Substantia nigra (tissue), 51 donors: ENCODE measurements at places on chromosomes 3 and 15.

- DNase-seq, result no peak
Measured at GRCh38 chr15:98888820-98889479, 118.6 kb downstream of the PGPEP1L start.

DNA sequence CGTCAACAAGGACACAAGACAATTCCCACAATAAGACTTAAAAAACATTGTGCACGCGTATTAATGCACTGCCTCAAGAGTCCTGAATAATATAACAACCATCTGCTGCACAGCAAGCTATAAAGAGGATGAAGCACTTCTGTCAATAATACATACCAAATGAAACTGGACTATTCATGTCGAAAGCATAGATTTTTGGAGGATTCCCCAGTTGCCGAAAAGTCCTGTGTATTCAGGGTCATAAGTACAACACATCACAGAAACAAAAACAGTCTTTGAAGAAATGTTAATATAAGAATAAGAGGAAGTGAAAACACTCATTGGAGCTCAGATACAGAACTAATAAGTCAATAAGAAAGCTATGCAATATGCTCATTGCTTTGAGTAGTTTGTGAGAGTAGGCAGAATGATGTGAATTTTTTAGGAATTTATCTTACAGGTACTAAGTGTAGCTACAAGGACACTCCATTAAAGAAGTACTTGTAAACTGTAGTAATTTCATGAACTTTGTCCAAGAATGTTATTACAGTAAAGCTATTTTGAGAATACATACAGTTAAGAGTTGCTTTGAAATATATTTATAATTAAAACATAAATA, 31.6 kb downstream of the CBLB start:
- DNase-seq, result no peak

DNA sequence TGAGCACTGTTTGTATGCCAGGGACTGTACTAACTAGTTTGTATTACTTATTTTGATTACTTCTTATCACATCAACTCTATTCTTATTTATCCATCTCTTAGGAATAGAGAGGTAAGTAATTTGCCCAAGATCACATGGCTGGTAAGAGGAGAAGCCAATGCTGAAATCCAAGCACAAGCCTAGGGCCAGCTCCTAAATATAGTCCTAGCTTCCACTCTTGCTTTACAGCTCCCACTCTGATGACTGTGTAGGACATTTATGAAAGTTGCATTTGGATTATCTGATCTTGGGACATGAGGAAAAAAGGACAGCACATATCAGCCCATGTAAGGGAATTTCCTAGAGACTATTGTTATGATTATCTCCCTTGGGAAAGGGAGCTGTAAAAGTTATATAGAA, 58.1 kb downstream of the GTF2E1 start:
- DNase-seq, result no peak

DNA sequence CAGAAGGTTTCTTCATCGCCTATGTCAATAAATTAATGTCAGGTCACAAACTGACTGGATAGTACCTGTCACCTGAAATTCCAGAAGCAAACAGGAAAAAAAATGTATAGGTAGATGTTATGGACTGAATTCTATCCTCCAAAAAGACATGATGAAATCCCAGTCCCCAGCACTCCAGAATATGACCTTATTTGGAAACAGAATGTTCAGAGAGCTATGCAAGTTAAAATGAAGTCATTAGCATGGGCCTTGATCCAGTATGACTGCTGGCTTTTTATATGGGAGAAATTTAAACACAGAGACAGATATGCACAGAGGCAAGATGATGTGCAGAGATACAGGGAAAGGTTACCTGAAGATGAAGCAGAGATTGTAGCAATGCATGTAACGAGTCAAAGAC, 953.4 kb downstream of the ZPLD1 start:
- no peak for DNase-seq

- peak; percentile 18 for DNase-seq
Measured at GRCh38 chr3:131386429-131387165, 5.0 kb downstream of the NUDT16 start.

GRCh38 chr3:36868614-36869436, 76.0 kb downstream of the TRANK1 start:
- peak; percentile 32 for DNase-seq

DNA sequence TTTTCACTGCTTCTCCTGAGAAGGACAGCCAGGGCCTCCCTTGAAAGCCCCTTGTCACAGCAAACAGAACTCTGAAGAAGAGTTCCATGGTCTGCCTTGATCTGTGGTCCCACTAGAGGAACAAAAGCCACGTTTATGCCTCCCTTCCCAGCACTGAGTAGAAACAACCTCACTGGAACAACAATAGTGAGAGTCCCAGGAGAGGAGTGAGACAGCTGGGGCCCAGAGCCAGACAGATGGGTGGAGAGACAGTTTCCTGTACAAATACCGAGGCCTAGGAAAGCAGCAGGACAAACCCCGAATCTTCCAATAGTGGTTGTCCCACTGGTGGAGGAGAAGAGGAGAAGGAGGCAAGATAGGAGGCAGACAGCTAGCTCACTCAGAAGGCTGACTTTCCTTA, 106.1 kb downstream of the WDR76 start:
- DNase-seq, result no peak

DNA sequence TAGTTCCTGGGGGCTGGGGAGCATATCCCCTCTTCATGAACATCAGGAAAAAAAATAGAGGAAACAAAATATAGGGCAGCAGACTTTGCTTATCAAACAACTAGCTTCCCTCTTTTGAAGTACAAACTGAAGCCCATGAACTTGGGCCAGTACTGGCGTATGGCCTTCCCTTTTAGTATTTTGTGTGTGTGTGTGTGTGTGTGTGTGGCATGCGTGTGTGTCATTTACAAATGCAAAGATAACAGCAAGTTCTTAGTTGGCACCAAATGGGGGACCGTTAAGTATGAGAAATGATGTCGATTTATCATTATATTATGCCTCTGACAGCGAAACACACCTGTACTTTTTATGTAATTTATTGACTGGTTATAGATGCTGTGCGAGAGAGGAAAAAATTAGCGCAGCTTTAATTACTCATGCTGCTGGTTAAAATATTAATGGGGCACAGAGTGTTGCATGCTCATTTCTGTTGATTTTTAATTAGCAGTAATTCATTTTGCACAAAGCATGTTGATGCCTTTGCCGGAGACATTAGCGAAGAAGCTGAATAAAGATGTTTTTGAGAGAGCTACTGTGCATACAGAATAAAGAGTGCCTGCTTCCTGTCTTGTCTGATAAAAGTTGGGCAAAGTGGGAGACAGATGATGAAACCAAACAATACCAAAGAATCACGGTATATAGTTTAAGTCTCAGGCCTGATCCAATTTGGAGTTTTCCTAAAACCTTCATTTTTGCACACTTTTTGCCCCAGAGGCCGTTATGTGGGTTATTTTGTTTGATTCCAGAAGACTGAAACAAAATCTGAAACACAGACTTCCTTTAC, 297.1 kb downstream of the SATB1 start:
- DNase-seq, result no peak

- no peak for DNase-seq
Measured at GRCh38 chr3:115418583-115418982, 204.7 kb upstream of the GAP43 start.

GRCh38 chr3:61354604-61355003, 103.4 kb upstream of the FHIT start:
- no peak for DNase-seq

DNA sequence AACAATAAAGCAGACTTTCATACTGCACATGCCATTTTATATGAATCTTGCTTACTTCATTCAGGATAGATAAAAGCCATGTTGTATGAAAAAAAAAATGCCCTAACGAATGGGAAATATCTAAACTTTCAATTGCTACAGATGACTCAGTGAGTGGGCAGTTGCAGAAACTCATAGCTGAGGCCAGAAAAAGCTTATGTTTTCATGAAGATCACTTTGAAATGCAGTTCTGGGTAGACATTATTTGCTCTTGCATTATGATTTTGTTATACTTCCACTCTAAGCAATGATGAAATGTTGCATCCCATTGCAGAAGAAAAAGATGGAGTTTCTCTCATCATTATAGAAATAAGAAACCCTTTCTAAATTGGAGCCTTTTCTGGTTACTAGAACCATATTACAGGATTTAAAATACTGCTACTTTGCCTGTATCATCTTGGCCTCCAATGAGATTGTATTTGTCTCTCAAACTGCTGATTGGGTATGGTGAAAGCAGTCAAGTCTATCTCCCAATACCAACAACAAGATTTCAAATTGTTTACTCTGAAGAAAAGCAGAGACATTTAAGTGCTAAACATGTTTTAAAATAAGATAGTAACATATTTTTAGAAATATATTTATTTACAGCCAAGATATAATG, 17.0 kb downstream of the PEAK1 start:
- DNase-seq, result no peak

DNA sequence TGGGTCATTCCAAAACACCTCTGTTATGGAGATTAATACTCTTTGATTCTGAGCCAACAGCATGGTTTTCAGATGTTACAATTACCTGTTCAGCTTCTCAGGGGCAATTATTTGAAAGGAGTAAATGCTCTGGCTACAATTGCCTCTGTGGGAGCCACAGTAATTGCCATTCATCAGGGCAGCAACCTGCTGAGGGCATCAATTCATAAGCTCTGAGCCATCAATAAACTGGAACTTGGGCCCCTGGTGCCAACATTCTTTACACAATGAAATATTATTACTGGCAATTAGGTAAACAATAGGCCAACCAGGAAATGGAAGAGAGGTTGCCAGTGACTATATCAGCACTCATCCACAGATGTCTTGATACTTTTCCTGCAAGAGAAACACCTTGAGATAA, 660.8 kb downstream of the MECOM start:
- no peak for DNase-seq

DNA sequence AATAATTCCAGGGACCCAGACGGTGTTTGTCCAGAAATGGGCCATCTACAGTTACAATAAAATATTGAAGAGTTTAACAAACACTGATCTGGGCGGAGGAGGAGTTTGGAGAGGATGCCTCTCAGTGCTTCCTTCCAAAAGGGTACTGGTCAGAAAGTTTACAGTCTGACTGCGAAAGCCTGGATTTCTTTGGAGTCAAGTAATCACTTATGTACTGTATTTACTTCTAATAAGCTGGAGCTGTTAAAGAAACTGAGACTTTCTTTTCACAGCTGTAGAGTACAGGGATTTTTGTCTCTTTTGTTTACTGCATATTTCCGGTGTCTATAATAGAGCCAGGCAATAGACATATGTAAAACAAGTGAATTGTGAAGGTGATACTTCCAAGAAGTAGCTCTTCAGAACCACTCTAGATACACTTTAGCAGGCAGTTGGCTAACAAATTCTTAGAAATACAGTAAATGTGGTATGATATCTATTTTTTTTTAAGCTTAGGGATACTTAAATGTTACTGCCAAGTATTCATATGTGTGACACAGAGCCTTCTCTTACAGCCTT, 22.1 kb upstream of the NEO1 start:
- DNase-seq, result no peak

DNA sequence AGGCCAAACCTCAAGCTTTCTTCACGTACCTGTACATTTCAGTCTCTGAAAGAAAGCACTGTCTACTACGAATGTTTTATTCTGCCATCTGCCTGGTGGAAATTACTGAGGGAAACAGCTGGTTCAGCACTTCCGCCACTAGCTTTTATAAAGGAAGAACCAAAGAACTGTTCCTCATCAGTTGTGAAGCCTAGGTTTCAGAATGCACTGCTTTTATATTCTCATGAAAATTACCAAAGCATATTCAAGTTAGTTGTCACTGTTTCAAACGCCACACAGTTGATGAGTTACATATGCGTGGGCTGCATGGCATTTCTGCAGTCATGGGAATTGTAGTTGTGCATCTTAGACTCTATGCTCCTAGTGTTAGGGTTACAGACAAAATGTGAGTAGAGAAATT, 21.5 kb upstream of the ZBTB38 start:
- DNase-seq, result no peak

GRCh38 chr15:40511093-40511471, 40.3 kb downstream of the CHST14 start:
- DNase-seq, result no peak

GRCh38 chr3:22263042-22263441, 512.0 kb upstream of the ZNF385D start:
- DNase-seq, result no peak
